ENCODE measurements at places on chromosomes 4 and X. TPM values are rescaled to one million over a fixed set of nuclear protein-coding genes. Genes with fewer than 3 reads are reported as not detected.

DNA sequence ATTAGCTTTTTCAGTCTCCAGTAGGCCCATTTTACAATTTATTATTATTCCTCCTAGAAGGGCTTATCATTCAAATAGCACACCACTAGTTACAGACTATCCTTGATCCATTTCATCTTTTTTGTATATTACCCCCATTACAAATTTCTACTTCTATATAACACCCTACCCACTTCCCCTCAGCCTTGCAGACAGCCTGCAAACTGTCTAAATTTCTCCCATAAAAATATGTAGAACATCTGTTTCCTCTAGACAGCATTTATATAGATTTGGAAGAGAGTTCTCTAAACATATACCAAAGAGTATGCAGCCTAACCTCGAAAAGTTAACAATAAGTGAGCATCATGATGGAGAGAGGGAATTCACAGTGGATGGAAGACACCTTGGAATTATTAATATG lies 30.8 kb downstream of the COMMD8 start:
- H3K4me1 ChIP-seq = no peaks in the 10 kb centered on the region
- no peak overlapping the region for H3K4me3 ChIP-seq
- no peak for DNase-seq
- no peaks in the 10 kb centered on the region for H3K27me3 ChIP-seq

GRCh38 chrX:56113785-56114436 lies 118.2 kb upstream of the KLF8 start:
- no peaks in the 10 kb centered on the region for H3K4me1 ChIP-seq
- no peak overlapping the region for H3K27ac ChIP-seq
- no peak for DNase-seq

- H3K4me1 ChIP-seq = peaks cover 23% of the 10 kb centered on the region
- H3K27ac ChIP-seq = no peak overlapping the region
- H3K27me3 ChIP-seq = no peaks in the 10 kb centered on the region
- no peak for DNase-seq
- no peak overlapping the region for H3K4me3 ChIP-seq
These were observed 12.3 kb downstream of the PGRMC2 start for GRCh38 chr4:128275346-128275745.

GRCh38 chr4:125316401-125316790 lies 1.6 kb downstream of the FAT4 start:
- peak; percentile 10 for DNase-seq
- no peak overlapping the region for H3K27ac ChIP-seq
- peak overlapping the region; percentile 70 for H3K4me3 ChIP-seq
- H3K36me3 ChIP-seq = no peaks in the 10 kb centered on the region

DNA sequence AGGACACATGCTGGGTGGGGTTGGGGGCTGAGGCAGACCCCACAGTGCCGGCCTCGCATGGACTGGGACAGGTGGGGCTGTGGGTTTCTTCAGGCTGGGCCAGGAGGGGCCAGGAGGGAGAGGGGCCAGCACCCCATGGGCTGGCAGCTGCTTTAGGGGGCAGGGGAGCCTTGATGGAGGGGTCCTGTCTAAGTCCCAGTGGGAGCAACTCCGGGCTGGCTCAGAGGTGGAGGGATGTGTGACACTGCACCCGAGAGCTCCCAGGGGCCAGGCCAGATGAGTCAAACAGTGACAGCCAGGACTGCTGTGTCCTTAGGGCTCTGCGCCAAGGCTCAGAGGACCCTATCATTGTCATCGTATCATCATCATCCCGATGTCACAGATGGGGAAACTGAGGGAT lies 4.4 kb upstream of the ABLIM2 start:
- DNase-seq = no peak
- peaks cover 10% of the 10 kb centered on the region for H3K4me1 ChIP-seq
- no peak overlapping the region for H3K27ac ChIP-seq
- H3K27me3 ChIP-seq = no peaks in the 10 kb centered on the region
- no peak overlapping the region for H3K4me3 ChIP-seq

DNA sequence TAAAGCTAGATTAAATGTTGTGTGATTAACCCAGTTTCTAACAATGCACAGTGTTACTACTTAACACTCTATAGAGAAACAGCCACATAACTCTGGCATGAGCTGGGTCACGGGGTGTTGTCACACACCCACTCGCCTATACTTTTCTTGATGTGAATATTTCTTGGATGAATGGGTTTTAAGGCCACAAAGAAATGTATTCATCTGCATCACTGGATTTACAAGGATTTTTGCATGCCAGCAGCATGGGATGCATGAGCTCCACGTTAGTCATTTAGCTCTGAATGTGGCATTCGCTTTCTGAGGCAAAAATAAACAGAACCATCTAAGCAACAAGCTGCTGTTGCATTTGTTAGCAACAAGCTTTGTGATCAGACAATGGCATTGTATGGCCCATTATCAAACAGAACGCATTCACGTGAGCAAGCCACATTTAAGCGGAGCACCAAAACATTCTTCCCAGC lies 89.7 kb downstream of the LRP2BP start:
- no peak overlapping the region for H3K27ac ChIP-seq
- H3K4me3 ChIP-seq = no peak overlapping the region
- peaks cover 2% of the 10 kb centered on the region for H3K36me3 ChIP-seq
- no peaks in the 10 kb centered on the region for H3K4me1 ChIP-seq
- no peaks in the 10 kb centered on the region for H3K27me3 ChIP-seq
- DNase-seq = no peak

GRCh38 chr4:15963576-15963975 lies 601 bp upstream of the FGFBP2 start:
- H3K36me3 ChIP-seq = no peaks in the 10 kb centered on the region
- H3K27me3 ChIP-seq = peaks cover 4% of the 10 kb centered on the region
- peaks cover 8% of the 10 kb centered on the region for H3K4me1 ChIP-seq
- no peak overlapping the region for H3K4me3 ChIP-seq

DNA sequence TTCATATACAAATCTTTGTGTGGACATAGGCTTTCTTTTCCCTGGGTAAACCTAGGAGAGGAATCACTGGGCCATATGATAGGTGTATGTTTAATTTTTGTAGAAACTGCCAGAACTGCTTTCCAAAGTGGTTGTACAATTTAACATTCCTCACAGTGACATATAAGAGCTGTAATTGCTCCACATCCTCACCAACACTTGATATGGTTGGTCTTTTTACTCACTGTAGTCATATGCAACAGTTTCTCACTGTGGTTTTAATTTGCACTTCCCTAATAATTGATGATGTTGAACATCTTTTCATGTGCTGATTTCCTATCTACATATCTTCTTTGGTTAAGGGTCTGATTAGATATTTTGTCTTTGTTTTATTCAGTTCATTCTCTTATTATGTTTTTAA lies 24.5 kb upstream of the PAPSS1 start:
- H3K27me3 ChIP-seq = peaks cover 13% of the 10 kb centered on the region
- no peak overlapping the region for H3K27ac ChIP-seq
- DNase-seq = no peak
- H3K36me3 ChIP-seq = no peaks in the 10 kb centered on the region

DNA sequence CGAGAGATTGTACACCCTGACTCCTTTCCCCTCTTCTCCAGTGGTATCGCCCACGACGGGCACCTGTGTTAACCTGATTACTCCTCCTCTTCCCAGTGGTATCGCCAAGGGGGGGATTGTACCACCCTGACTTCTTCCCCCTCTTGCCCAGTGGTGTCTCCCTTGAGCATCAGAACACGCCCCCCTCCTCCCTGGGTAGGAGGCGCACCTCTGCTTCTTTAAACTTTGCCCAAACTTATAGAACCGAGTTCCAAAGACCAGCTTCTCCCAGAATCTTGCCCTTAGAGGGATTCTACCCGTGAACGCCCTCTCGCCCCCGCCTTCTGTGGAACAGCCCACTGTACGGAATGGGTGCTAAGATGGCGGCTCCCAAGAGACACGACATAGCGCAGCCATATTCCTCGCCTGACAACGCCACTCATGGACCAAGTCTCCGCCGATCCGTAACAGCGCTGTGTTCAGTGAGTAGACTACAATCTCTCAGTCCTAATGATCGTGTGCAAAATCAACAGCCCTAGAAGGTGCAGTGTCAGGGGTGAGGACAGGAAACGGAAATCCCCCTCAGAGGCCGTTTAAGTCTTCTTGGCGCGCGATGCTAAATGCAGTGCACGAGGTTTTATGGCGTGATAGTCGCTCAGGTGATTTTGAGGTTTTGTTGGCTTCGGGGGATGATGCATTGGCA lies 4.2 kb upstream of the ZNF157 start:
- peak; percentile 80 for DNase-seq
- H3K27me3 ChIP-seq = no peaks in the 10 kb centered on the region
- H3K4me1 ChIP-seq = peaks cover 13% of the 10 kb centered on the region
- H3K36me3 ChIP-seq = no peaks in the 10 kb centered on the region

- peaks cover 10% of the 10 kb centered on the region for H3K36me3 ChIP-seq
- H3K4me3 ChIP-seq = no peak overlapping the region
These were observed 83.3 kb downstream of the RASL11B start for GRCh38 chr4:52945326-52945898.

DNA sequence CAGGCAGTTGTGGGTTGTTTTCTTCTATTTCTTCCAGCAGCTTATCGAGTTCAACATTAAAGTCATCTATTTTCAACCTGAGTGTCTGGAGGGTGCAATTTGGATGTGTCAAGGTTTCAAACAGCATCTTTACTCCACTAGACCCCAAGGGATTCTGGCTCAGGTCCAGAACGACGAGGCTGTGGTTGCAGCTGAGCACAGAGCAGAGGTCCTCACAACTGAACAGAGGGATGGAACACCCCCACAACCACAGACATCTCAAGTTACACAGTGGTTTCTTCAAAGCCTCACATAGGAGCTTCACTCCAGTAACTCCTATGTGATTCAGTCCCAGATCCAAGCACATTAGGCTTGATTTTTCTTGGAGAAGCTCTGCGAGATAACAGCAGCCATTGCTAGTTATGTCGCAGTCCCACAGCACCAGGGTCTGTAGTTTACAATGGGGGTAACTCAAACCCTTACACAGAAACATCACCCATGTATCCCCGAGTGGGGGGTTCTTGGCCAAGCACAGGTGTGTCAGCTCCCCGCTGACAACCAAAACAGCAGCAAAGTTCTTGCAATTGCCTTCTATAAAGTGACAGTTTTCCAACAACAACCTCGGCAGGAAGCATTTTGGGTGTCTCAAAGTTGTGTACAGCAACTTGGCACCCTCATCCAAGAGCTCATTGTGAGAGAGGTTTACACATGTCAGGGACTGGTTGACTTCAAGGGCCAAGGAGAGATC lies 2.8 kb downstream of the NLRP2B start:
- H3K27me3 ChIP-seq = no peaks in the 10 kb centered on the region
- H3K27ac ChIP-seq = no peak overlapping the region
- no peak for DNase-seq
- no peak overlapping the region for H3K4me3 ChIP-seq
- H3K4me1 ChIP-seq = no peaks in the 10 kb centered on the region

- H3K27ac ChIP-seq = no peak overlapping the region
- no peaks in the 10 kb centered on the region for H3K36me3 ChIP-seq
- no peak overlapping the region for H3K4me3 ChIP-seq
- H3K27me3 ChIP-seq = peaks cover 11% of the 10 kb centered on the region
- DNase-seq = no peak
- H3K4me1 ChIP-seq = no peaks in the 10 kb centered on the region
These were observed 137.8 kb upstream of the CPEB2 start for GRCh38 chr4:14864365-14865030.

- no peak overlapping the region for H3K27ac ChIP-seq
- H3K4me3 ChIP-seq = no peak overlapping the region
- H3K27me3 ChIP-seq = no peaks in the 10 kb centered on the region
- no peak for DNase-seq
These were observed 94.6 kb downstream of the PAPSS1 start for GRCh38 chr4:107625391-107625902.

DNA sequence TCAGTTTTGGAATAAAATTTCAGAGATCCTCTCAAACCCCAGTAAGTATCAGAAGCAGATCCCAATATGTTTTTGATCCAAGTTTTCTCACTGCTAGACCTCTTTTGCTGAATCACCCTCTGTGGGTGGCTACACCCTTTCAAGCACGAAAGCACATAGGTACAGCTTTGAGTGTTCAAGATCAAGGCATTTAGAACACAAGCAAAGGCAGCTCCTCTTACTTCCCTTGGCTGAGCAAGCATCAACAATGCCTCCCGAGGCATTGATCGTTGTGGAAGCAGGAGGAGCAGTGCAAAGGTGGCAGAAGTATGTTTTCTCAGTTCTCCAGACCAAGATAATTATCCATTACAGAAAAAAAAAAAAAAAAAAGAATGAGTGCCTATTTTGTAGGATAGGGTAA lies 72.0 kb upstream of the TSPAN7 start:
- no peaks in the 10 kb centered on the region for H3K36me3 ChIP-seq
- no peak for DNase-seq
- H3K4me1 ChIP-seq = no peaks in the 10 kb centered on the region
- H3K27ac ChIP-seq = no peak overlapping the region

- no peaks in the 10 kb centered on the region for H3K27me3 ChIP-seq
- H3K4me3 ChIP-seq = no peak overlapping the region
- peaks cover 32% of the 10 kb centered on the region for H3K4me1 ChIP-seq
- no peak overlapping the region for H3K27ac ChIP-seq
- DNase-seq = no peak
- no peaks in the 10 kb centered on the region for H3K36me3 ChIP-seq
These were observed 41.8 kb upstream of the WDR1 start for GRCh38 chr4:10158333-10158942.

GRCh38 chr4:185278716-185279115 lies 69.3 kb downstream of the SNX25 start:
- peaks cover 4% of the 10 kb centered on the region for H3K36me3 ChIP-seq
- H3K27ac ChIP-seq = no peak overlapping the region
- no peak overlapping the region for H3K4me3 ChIP-seq

- DNase-seq = no peak
- no peak overlapping the region for H3K4me3 ChIP-seq
- no peaks in the 10 kb centered on the region for H3K4me1 ChIP-seq
These were observed 294.3 kb upstream of the BOD1L1 start for GRCh38 chr4:13921805-13922204.

GRCh38 chr4:30437316-30437715 lies 282.9 kb upstream of the PCDH7 start:
- H3K27me3 ChIP-seq = no peaks in the 10 kb centered on the region
- no peak overlapping the region for H3K4me3 ChIP-seq
- H3K4me1 ChIP-seq = no peaks in the 10 kb centered on the region
- DNase-seq = no peak
- H3K36me3 ChIP-seq = no peaks in the 10 kb centered on the region

DNA sequence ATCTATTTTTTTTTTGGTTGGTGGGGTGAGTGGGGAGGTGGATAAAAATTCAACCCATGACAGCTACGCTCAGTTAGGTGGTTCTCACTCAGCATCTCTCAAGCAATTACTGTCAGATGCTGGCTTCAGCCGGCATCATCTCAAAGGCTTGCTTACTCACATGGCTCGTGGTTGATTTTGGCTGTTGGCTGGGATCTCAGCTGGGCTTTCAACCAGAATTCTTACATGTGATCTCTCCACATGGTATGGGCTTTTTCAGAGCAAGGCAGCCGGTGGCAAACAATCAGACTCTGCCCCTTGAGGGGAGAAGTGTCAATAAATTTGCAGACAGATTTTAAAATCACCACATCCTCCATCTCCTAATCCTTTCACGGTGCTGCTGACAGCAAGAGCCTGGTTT lies 47.2 kb downstream of the SLC34A2 start:
- no peaks in the 10 kb centered on the region for H3K36me3 ChIP-seq
- no peaks in the 10 kb centered on the region for H3K4me1 ChIP-seq
- no peak for DNase-seq

Gene SAGE1
- total RNA-seq = not detected

Gene CCNQ
- total RNA-seq = 18.9 TPM

Gene PPP4R3C
- total RNA-seq = not detected

Gene SYTL5
- 0.05 TPM for total RNA-seq

Gene GPR82
- 0.19 TPM for total RNA-seq

Gene SPANXC
- not detected for total RNA-seq
